ENCODE measurements at places on chromosomes 13 and 19. TPM values are rescaled to one million over a fixed set of nuclear protein-coding genes. Genes with fewer than 3 reads are reported as not detected.
A peak's percentile ranks its signal among the peaks of the same experiment; 100 is the strongest.

The ZNF177 gene
- 2.8 TPM for total RNA-seq

The GIPC1 gene
- total RNA-seq: 10.7 TPM

The APLP1 gene
- not detected for total RNA-seq

The RFPL4A gene
- total RNA-seq: not detected

DNA sequence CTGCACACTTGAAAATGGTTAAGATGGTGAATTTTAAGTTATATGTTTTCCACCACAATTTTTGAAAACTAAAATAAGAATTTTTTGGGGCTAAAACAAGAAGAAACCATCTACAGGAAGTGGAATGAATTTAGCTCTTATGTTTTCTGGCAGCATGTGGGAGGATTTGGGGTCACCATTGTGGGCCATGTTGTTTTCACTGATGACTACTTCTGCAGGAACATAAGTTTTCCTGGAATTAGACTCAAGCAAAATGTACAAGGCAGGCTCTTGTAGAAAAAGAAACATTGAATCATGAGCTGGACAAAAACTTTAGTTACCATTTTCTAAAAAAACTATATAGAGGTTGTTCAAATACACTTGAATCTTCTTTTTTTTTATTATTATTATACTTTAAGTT is 125.3 kb upstream of the C1QTNF9B start:
- no peak for DNase-seq

DNA sequence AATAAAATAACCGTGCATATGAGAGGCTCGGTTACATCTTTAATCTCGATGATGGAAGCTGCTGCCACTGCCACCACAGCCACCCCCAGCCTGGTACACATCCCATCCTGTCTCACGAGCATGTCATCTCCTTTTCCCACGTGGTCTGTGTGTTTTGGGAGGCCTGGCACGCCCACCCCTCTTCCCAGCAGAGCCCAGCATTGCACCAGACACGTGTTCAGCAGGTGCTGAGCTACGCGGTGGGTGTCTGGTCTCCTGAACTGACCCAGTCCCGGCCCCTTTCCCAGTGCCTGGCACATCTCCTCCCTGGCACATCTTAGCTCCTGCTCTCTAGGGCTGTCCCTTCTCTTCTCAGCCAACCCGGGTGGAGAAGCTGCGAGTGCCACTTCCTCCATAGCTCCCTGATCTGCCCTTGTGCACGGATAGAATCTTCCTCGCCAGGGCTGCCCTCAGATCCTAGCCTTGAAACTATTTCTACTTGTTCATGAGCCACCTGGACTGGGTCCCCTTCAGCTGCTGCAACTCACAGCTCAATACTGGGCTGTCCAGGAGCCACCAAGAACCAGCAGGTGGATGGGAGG is 36.8 kb upstream of the ZNF536 start:
- DNase-seq: no peak

DNA sequence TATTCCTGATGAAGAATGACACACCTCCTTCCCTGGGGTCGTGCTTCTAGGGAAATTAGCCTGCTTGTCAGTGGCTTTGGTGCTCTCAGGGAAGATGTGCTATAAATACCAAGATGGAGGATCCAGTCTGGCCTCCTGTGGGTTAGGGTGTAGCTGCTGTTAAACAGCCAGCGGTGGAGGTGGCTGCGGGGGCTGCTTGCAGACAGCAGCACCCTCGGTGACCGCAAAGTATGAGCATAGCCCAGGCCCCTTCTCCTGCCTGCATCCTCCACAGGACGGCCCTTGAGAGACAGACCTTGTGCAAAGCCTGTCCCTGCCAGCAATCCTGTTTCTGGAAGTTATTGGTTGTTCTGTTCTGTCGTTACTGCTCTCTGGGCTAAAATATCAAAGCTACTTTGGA is 11.4 kb downstream of the VSTM2B start:
- no peak for DNase-seq

DNA sequence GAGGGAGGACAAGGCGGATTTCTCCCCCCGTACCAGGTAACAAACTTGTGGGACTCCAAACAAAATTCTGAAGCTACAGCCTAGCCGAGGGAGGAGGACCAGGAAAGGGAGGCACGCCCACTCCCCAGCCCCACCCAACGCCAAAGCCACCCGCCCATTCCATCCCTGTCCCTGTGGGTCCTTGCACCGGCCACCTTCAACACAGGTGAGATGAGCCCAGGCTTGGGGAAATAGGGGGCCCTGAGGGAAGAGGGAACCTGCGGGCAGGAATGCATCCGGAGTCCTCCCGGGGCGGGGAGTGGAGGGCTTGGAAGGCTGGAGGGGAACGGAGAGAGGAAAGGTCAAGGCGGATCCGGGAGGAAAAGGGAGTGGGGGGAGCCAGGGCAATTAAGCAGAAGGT is at the start of gene BEST2:
TSS of gene BEST2 (plus strand) at position 157 of the 400 bp plus-strand sequence. CDS start 802 bp downstream, outside the sequence.
- DNase-seq: no peak

DNA sequence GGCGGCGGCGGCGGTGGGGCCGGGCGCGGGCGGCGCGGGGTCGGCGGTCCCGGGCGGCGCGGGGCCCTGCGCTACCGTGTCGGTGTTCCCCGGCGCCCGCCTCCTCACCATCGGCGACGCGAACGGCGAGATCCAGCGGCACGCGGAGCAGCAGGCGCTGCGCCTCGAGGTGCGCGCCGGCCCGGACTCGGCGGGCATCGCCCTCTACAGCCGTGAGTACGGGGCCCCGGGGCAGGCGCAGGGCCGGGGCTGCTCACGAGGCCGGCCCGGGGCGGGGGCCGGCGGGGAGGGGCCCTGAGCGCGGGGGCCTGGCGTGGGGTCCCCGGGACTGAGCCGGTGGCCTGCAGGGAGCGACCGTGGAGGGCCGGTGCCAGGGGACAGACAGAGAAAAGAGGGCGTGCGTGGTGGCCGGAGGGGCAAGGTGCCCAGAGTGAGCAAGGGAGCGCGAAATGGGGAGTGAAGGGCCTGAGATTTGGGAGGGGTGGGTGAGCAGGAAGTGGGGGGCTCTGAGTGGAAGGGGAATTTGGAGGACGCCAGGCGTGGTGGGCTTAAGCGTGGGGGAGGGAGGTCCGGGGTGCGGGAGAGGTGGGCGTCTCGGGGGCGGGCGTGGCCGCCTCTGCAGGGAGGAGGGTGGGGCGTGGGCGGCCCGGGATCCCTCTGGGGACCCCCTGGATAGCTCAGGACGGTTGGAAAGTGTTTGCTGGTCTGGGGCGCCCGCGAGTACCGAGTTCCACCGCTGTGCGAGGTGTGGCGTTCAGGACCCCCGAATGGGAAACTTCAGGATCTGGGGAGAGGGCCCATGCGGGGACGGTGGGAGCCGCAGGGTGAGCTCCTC is 575 bp downstream of the CARM1 start:
- DNase-seq: peak; percentile 69

DNA sequence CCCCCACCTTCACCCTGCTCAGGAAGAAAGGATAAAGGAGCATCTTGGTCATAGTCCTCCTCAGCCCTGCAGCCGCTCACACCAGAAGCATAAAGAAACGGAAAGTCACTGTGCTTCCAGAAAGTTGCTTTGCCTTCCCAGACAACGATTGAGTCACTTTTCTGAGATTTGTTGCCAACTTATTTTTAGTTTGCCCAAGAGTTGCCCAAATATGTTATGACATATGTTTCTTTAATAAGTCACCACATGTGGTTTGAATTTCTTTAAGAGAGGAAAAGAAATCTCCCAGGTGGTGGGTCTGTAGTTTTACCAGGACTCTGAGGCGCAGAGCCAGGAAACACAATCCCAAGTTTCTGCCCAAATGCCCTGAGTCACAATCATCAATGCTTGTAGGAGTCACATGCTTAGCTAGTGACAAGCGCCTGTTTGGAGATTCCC is 63.4 kb upstream of the LRCH1 start:
- DNase-seq: no peak

GRCh38 chr13:43307221-43307920 is 284.0 kb downstream of the DNAJC15 start:
- DNase-seq: no peak

GRCh38 chr13:100604918-100605710 is 16.5 kb upstream of the GGACT start:
- no peak for DNase-seq

DNA sequence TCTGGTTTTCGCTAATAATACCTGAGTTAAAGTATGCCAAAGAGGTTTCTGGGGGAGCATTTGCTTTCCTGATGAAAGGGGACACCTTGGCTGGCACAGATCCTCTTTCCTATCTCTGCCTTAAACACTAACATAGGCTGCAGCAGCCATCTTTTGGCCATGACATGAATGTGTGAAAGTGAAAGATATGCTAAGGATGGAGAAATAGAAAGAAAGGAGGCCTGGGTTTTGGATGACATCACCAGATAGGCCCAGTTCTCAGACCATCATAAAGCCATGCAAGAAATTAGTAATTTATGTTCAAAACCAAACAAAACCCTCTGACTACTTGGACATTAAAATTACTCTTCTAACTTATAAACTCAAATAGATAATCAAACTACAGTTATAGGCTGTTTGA is 279.7 kb downstream of the COG6 start:
- DNase-seq: no peak

All from B cell (primary cell).